ENCODE measurements at places on chromosomes 2 and 18.

GRCh38 chr18:76914796-76915195 is 92.4 kb downstream of the ZNF236 start:
- no peak for DNase-seq

DNA sequence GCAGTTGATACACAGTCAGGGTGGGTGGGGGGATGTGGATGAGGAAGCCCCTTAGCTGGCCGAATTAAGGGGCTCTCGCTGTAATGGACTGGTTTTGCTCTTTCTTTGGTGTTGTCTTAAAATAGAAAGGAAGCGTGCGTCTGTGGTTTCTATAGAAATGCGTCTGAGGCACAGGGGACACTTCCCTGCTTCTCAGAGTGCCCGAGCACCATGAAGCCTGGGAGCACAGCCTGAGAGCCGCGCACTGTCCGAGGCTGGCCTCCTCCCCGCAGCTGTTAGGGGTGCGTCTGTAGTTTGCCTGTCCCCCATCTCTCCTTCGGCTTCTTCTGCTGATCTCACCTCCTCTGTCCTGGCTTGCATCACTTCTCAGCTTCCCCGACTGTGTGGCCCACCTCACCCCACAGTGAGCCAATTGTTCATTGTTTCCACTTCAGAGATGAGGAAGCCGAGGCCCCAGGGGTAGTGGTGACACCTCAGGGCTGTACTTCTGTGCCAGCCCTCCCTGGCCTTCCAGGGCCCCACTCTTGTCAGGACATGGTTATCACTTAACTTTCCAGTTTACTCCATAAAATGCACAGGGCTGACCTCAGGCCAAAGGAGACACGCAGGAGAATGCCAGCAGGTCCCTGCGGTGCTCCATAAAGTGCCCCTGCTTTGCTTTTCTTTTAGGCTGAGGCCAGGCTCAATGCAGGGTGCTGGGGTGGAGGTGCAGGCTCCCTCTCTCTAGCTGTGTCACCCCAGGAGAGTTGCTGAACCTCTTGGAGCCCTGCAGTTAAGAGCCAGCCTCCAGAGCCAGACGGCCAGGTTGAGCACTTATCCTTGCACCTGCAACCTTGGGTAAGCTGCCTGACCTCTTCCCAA is 210.6 kb downstream of the SEPTIN10 start:
- peak; percentile 30 for DNase-seq

- DNase-seq, result no peak
Observed at GRCh38 chr2:1856475-1856874, 112.2 kb upstream of the PXDN start.

GRCh38 chr2:66202586-66202985 is 232.3 kb upstream of the MEIS1 start:
- DNase-seq, result no peak

DNA sequence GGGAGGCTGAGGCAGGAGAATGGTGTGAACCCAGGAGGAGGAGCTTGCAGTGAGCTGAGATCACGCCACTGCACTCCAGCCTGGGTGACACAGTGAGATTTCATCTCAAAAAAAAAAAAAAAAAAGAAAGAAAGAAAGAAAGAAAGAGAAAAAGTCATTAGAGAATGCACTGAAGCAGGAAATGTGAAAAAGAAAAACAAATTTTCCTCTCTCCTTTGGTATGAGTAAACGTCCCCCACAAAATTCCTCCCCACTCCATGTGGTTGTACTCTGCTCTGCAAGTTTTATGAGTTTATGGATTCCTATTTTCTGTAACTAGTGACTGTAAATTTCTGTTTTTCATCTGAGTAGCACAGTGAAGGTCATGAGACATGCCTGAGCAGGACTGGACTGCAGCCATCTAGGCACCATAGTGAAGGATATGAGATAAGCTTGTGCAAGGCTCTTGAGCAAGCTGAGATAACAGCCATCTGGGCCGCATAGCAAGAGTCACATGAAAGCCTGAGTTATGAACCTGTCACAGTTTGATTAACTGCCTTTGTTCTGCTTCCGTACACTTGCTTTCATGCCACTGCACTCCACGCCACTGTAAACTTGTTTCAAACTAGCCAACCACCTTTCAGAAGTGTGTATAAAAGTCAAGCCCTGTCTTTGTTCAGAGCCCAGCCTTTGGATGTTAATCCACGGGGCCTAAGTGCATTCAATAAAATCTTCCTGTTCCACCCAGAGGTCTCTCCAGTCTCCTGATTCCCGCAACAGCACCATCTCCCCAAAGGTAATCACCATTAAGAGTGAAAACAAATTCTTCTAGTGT is 50.2 kb downstream of the SKA1 start:
- DNase-seq, result no peak

- DNase-seq, result no peak
Observed at GRCh38 chr2:72952110-72952823, 34.9 kb downstream of the EMX1 start.

DNA sequence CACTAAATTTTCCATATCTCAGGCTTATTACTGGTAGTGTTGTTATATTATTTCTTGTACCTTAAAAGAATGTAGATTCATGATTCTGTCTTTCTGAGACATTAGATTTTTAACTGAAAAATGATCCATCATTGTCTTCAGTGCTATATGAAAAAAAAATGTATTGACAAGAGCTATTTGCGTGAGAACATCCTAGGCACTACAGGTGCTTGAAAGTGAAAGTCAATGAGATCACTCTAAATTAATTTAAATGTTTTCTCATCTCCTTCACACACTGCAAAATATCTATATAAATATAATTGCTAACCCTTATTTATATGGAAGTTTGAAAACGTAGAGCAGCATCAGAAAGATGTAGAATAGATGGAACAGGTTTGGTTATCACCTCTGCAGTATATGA is 684.6 kb downstream of the TRIB2 start:
- DNase-seq, result no peak

- DNase-seq, result no peak
Observed at GRCh38 chr2:64463781-64464180, 9.8 kb downstream of the LGALSL start.

DNA sequence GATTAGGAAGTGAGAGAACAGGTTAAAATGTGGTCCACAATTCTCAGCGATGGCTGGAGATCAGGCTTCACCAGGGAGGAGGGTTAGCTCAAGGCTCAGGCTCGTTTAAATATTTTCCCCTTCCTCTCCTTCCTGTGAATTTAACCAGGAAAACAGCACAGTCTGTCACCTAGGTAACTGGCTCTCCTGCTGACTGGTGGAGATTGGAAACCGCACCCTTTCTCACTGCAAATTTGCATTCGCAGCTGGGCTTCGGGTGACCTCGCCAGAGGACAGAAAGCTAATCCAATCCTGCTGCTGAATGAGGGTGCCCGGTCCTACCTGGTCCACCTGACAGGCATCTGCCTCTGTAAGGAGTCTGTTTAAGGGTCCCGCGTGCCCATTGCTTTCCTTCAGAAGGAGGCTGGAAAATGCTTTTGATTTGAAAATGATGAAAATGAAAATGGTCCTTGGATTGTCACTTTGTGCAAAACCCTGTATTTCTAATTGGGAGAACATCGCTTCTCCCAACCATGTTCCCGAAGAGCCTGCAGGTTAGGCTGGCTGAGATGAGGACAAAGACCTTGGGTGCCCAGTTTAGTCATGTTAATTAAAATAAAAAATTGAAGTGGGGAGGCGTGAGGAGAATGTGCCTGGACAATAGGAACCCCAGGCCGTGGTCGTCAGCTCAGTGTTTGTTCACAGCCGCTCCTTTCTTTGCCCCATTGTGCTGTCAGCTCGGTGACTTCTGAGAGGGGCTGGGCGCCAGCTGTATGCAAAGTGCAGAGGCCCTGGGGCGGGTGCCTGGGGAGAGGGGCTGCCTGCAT is 43.4 kb upstream of the MTCL1 start:
- no peak for DNase-seq

GRCh38 chr2:98637401-98638147 is 29.2 kb downstream of the UNC50 start:
- peak; percentile 36 for DNase-seq

DNA sequence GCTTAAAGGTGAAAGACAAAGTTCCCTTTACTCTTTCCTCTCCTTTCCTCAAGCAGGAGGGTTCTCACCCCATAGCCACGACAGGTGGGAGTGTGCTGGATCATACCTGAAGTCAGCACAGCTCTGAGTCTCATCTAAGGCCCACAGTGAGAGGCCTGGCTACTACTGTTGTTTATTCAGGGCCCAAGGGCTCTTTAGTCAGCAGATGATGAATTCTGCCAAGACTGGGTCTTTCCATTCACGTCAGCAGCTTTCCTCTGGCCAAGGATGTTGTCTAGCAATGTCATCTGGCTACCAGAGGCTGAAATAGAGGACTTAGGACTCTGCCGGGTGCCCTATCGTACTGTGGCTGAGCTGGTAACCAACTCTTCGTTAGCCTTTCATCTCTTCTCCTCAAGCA is 308.4 kb upstream of the THUMPD2 start:
- DNase-seq, result no peak

GRCh38 chr2:153197402-153198386 is 280.9 kb downstream of the RPRM start:
- DNase-seq, result no peak

GRCh38 chr2:33670392-33670937 is 71.4 kb upstream of the FAM98A start:
- no peak for DNase-seq

Measured in stimulated activated CD4-positive, alpha-beta T cell treated with anti-CD3 and anti-CD28 coated beads, Interleukin-15, amount 100 ng/mL, for 48 hours (primary cell).